ENCODE measurements at places on chromosomes 4 and X.

DNA sequence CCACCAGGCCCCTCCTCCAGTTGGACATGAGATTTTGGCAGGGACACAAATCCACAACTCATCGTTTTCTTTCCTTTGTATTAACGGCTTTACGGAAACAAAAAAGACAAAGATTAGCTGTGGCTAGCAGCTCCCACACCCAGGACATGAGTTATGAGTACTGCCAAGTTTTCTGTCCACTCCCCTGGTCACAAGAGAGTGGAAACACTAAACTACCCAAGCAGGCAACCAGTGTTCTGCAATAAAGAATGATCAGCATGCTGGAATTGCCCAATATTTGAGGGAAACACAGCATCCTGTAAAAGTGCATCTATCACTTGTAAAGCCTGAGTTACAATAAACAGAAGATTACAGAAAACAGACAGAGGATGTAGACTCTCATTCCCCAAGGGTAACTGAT lies 358.4 kb downstream of the NLGN4X start:
- DNase-seq = no peak

- DNase-seq = no peak
These were observed 208.6 kb upstream of the SLC7A11 start for GRCh38 chr4:138450546-138451275.

GRCh38 chrX:11781734-11782370 lies 23.8 kb downstream of the MSL3 start:
- no peak for DNase-seq

GRCh38 chr4:116413222-116413621 lies 672.2 kb downstream of the TRAM1L1 start:
- no peak for DNase-seq

- no peak for DNase-seq
These were observed 9.0 kb upstream of the LONRF3 start for GRCh38 chrX:118965395-118965794.

GRCh38 chr4:41134581-41134980 lies 79.8 kb downstream of the APBB2 start:
- no peak for DNase-seq

GRCh38 chrX:132837126-132837525 lies 121.3 kb downstream of the HS6ST2 start:
- no peak for DNase-seq

GRCh38 chrX:77740376-77740905 lies 45.6 kb downstream of the ATRX start:
- DNase-seq = no peak

DNA sequence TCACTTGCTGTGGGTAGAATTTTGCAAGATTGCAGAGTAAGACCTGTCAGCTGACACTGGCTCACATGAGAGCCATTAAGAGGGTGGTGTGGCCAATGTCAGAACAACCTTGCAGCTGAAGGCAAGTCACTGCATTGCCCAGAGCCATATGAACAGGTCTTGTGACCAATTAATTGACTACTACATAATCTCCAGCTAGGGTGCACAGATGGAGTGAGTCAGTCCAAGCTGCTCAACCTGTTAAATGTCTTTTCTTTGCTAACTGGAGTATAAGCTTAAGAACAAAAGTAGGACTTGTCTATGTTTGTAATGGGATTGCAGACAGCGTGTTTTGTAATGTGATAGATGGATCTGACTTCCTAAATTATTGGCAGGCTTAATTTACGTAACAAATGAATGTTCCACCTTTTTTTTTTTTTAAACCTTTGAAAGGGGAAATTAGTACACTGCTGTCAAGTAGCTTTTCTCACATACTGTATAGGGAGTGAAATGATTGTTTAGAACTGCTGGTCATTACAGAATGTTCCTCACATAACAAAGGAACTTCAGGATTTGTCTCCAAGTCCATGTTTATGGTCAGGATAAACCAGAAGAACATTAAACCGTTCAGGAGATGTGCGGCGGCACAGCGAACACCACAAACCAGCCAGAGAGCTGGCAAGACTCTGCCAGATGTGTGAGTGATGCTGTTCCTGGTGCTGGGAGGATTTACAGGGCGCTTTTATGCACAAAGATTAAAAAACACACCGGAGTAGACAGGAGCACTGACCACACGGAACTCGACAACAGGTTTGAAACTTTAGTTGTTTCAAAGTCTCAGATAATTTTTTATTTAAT lies 37.0 kb downstream of the FNIP2 start:
- no peak for DNase-seq

DNA sequence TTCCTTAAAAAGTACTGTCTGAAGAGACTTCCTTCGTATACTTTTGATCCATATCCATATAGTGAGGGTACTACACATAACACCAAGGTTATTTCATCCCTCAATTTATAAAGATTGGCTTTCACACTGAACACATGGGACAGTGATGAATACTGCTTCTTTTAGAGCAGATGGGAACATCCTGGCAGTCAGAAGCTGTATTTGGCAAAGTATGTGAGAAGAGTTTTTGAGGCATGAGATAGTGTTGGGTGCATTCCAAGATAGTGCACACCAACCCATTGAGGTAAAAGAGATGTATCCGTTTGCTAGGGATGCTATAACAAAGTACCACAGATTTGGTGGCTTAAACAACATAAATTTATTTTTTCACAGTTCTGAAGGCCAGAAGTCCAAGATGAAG lies 141.1 kb downstream of the MOSPD2 start:
- no peak for DNase-seq

- no peak for DNase-seq
These were observed 155.9 kb downstream of the STIM2 start for GRCh38 chr4:27016551-27016950.

- no peak for DNase-seq
These were observed 196.8 kb upstream of the ATP6AP2 start for GRCh38 chrX:40383969-40384368.

DNA sequence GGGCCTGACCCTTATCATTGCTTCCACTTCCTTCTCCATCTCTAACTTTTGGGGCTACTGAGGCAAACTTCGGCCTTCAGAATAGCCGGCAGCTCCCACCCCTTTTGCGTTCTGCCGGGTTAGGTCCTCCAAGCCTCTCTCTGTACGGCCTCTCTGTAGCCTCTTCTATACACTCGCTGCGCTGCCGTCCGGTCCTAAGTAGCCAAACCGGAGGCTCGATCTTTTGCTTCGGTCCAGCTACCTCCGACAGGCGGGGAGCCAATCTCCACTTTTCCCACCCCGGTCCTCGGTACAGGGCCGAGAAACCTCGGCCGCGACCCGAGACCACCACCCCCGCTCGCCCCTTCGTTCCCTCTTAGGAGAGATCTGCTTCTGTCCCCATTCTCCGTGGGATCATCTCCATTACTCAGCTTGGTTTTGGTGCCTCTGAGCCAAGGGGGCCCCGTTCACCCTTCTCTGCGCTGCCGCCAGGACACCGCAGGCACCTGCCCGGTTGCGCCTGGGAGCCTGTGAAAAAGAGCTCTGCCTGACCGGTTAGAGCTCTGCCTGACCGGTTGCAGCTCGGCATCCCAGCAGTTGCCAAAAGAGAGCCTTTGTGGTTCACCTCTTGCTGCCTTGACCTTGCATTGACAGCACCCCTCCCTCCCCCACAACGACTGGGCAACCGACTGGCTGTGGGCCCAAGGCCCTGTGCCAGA lies 1.0 kb upstream of the HTR2C start:
- no peak for DNase-seq

GRCh38 chrX:70168238-70169188 lies 8.8 kb upstream of the DGAT2L6 start:
- DNase-seq = no peak

DNA sequence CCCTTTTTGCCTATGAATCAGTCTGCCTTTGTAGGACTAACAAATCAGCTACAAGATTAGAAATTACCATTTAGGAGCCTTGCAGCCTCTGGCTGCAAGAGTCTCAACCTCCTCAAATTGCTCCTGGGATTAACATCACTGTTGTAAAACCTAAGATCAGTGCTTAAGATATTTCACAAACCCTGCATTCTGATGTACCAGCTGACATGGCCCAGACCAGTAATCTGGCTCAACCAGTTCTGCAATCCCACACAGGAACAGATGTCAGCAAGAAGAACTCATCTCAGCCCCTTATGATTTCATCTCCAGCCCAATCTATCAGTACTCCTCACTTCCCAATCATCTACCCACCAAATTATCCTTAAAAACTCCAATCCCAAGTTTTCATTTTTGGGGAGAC lies 32.5 kb upstream of the AADAT start:
- DNase-seq = no peak

GRCh38 chr4:62814510-62815047 lies 1594.7 kb downstream of the TECRL start:
- no peak for DNase-seq

DNA sequence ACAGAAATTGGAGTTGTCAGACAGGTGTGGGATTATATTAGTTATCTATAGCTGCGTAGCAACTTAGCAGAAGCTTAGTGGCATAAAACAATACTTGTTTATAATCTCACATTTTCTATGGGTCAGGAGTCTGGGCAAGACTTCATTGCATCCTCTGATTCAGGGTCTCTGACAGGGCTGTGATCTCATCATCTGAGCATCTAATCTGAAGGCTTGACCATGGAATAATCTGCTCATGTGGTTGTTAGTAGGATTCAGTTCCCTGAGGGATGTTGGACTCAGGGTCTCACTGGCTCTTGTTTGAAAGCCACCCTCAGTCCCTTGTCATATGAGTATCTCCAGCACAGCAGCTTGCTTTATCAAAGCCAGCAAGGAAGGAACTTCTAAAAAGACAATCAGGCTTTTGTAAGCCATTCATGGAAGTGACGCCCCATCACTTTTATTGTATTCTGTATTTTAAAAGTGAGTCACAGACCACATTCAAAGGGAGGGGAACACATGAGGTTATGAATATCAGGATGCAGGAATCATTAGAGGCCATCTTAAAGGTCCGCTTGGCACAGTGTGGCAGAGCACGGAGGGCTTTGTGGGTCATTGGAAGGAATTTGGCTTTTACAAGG lies 37.2 kb upstream of the FAM9B start:
- no peak for DNase-seq

GRCh38 chr4:71765821-71766383 lies 18.0 kb downstream of the GC start:
- DNase-seq = no peak

- no peak for DNase-seq
These were observed 115.9 kb upstream of the TEX13D start for GRCh38 chrX:124216396-124217115.
